ENCODE measurements at places on chromosomes 12 and 14.
A peak's percentile ranks its signal among the peaks of the same experiment; 100 is the strongest.

- DNase-seq, result no peak
These were observed 26.5 kb upstream of the BCAT1 start for GRCh38 chr12:24975425-24975824.

DNA sequence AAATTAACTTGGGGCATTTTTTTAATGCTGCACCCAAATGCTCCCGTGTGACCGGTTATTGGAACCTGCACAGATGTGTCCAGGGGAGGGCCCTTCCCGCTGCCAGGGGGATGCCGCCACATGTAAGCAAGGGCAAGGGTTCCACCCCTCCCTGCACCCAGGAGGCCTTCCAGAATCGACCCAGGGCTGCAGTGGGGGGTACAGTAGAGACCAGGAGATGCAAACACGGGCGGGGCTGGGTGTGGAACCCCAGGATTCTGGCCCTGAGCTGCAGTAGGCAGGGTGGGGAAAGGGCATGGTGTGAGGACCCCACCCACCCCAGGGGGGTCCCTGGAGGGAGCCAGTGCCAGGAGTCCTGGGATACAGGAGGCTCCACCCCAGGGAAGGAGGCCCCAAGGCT lies 54.1 kb downstream of the TNFAIP2 start:
- no peak for DNase-seq

DNA sequence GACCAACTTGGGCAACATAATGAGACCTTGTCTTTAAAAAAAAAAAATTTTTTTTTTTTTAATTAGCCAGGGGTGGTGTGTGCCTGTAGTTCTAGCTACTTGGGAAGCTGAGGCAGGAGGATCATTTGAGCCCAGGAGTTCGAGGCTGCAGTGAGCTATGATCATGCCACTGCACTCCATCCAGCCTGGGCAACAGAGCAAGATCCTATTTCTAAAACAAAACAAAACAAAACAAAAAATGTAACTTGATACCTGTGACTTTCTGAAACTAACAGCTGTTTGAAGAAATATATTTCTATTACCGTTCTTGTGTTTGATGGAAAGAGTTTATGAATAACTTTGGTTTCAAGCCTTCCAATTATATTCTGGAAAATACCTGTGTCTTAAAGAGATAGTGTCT lies 1.7 kb upstream of the ACACB start:
- DNase-seq, result no peak

DNA sequence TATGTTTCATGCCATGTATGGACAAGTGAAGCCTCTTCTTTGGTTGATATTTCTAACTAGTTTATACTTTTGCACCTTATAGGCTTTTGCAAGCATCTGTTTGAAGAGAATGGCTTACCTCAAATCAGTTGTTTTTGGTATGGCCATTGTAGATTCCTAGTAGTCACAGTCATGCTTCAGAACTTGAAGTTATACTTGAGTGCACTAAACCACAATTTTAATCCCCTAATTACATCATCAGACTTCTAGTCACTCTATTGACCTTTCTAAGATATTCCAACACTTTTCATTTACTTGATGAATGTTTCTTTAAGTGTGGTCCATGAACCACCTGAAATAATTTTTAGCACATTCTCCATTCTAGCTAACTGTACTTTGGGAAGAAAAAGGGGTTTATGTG lies 18.6 kb upstream of the KLRB1 start:
- no peak for DNase-seq

GRCh38 chr12:110466791-110467190 lies 1.3 kb downstream of the GPN3 start:
- DNase-seq, result no peak

- no peak for DNase-seq
These were observed 48.5 kb upstream of the CSRP2 start for GRCh38 chr12:76927170-76927784.

DNA sequence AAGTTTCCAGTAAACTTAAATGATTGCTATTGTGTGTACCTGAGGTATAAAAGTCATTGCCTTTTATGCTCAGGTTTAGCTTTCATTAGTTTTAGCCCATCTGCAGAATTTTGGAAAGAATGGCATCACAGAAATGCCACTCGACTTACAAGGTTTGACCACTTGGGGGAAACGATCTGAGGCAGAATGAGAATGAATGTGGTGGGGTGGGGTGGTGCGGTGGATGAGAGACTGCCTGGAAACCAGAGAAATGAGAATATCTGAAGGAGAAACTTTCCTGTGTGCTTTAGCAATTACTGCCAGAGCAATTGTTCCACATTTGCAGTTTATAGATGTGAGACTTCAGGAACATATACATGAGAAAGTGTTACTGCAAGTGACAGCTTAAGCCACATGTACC lies 225.4 kb upstream of the PDE3A start:
- DNase-seq, result no peak

DNA sequence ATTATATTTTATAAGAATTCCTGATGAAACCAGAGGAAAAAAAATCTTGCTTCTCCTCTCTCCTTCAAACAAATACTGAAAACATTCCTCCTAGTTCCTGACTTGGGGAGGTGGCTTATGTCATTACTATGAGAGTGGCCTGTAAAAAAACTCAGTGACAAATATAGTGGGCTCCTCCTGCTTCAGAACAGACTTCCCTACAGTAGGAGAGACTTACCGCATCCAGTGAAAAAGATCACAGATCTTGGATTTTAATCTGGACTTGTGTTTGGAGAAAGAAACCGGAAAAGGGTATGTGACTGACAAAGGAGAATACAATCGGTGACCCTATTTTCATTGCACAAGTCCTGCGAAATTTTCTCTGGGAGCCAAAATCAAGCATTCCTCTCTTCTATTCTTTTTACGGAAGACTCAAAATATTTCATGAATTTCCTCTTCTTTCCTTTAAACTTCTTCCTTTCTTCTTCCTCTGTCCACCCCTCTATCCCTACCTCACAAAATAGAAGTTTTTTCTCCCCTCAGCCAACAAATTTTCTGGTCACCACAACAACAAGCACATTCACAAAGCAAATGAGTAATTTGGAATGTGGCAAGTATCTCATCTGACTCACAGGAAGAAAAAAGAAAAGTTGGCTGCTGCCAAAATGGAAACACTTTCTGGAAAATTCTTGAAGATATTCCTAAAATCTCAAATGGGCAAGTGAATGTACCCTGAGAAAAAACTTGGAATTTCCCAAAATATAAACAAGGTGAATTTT lies 185.1 kb upstream of the CDKN3 start:
- DNase-seq, result no peak

DNA sequence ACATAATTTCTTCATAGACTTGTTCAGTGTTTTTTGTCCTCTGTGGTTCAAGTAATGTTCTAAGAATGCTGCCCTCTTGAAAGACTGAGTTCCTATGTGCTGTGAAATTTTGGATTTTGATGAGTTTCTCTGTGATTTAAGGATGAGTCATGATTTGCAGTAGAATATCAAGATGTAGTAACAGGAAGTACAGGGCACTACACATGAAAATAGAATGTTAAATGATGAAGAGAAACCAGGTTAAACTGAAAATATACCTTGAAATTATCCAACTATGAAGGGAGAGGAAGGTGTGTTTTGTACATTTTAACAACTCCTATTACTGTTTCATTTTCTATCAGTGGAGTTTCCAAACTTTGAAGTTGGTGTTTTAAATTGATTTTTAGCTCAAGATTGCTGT lies 4.8 kb downstream of the ELK3 start:
- DNase-seq, result no peak

DNA sequence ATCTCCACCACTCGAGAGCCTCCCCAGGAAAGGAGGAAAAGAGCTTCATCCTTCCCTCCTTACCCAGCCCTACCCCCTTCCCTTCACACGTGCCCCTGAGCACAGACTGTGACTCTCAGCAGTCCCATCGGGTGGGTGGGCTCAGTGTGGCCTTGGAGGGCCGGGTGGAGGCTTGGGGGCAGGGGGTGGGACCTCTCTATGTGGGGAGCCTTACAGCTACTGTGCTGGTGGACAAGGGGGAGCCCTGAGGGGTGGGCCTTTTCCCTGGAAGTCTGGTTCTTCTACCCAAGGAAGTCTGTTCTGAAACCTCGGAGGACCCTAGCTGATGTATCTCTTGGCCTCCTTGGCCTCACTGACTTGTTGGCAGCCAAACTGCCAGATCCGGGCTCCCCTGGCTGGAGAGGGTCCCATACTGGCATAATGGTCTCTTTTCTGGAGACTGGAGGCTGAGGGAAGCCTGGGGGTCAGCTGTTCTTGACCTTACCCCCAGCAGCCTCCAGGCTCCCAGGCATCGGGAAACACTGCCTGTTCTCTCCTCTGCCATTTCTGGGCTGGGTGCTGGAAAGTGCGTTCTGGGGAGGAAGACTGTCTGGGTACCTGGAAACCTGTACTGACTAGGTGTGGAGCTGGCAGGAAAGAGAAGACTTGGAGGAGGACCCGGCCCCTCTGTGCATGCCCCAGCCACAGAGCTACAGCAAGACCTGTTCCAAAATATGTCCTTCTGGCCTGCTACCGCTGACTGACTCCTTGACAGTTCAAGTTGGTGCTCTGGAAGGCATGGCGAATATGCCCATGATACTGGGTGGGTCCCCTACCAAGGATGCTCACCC lies 7.6 kb downstream of the VASH1 start:
- no peak for DNase-seq

GRCh38 chr14:39266525-39266870 lies 32.8 kb downstream of the MIA2 start:
- DNase-seq, result no peak

DNA sequence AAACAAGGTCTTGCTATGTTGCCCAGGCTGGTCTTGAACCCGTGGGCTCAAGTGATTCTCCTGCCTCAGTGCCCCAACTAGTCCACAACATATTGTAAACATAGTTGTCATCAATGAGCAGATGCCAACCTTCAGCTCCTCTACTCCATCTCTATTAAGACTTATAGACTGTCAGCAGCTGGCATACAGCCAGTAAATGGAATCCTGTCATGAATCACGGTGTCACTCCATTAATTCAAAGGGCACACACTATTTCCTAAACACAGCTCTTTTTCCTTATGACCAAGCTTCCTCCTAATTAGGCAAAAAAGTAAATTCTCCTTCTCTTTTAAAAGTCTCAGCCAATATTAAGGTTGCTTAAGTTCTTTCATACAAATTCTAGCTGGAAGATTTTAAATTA lies 111.2 kb downstream of the ITPR2 start:
- DNase-seq, result no peak

GRCh38 chr12:120224304-120225199 lies 23.6 kb upstream of the RPLP0 start:
- no peak for DNase-seq

- peak; percentile 35 for DNase-seq
These were observed 227.3 kb downstream of the KTN1 start for GRCh38 chr14:55807053-55807880.

- no peak for DNase-seq
These were observed 161.4 kb downstream of the TTC7B start for GRCh38 chr14:90654831-90655276.

DNA sequence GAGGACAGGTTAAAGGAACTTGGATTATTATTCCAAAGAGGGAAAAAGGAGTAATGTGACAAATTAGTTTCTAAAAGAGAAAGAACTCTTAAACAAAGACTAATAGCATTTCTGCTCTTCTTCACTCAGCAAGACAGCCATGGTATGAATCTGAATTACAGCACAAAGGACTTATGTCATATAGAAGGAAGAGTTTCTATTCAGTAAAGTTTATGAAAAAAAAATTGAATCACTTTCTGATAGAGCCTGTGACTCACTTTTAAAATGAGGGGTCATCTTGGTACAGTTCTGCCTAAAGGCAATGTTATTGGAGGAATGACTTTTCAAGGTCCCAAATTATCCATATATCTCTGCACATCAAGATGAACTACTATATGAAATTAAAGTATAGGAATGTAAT lies 101.7 kb downstream of the DUSP6 start:
- DNase-seq, result no peak

GRCh38 chr12:48688836-48689235 lies 6.8 kb upstream of the KANSL2 start:
- no peak for DNase-seq

DNA sequence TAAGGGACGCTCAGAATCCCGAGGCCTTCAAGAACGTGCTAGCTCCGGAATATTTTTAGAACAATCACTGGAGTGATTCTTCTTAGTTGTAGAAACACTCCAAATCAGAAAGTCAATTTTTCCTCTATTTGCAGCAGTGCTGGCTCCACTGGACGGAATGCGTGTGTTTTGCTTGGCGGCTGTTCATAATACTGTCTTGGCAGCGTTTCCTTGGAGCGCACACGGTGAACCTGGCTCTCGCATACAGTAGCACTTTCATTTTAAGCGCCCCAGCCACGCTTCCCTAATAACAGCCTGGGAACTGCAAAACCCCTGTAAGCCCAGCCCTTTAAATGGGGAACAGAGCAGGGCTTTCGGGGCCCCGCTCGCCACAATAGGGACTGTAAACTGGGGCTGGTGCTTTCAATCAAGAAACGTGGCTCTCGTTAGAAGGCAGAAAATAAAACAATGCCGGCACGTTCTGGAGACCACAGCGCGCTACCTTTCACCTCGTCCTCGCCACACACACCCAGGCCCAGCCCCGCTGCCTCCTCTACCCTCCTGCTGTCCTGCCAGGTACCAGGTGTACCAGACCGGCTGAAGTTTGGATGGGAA lies 79.9 kb downstream of the BCL11B start:
- peak; percentile 93 for DNase-seq

DNA sequence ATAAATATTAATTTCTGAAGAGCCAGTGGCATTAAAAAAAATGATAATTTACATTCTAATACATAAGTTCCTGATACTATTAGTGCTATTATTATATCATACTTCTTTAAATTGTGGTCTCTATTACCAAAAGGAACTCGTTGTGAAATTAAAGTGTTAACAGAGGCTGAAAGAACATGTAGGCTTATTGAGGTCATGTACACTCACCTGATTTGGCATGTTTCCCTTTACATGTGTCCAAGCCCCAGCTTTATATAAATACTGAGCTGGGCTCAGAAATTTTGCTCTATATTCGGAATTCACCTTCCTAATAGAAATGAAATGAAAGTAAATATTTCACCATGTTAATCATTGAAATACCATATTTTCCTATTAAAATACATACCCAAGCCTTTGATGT lies 11.0 kb downstream of the MDM1 start:
- DNase-seq, result no peak

DNA sequence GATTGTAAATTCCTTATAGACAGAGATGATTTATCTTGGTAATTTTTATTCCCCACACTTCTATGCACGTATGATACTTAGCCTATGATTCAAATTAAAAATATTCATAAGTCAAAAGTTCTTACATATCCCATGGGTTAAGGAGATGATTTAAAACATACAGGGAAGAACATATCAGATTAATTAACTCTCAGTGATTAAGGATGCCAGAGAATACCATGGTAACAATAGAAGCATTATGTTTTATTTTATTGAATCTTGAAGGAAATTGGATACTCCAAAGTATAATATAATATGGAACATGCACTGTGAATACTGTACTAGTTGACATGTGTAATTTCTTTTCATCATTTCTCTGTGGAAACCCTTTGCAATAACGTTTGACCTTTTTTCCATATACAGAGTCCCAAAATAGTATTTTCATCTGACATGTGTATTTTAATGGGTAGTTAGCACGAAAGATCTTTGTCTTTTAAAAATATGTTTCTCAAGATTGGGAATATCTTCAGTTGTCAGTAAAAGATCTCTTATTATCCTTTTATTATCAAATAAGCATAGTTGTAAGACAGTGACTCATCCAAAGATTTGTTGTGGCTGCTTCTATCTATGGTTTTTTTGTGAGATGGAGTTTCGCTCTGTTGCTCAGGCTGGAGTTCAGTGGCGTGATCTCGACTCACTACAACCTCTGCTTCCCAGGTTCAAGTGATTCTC lies 166.7 kb downstream of the RAD51B start:
- DNase-seq, result no peak

All from muscle of arm (tissue), 14 donors.